ENCODE measurements at places on chromosomes 1 and 21.

DNA sequence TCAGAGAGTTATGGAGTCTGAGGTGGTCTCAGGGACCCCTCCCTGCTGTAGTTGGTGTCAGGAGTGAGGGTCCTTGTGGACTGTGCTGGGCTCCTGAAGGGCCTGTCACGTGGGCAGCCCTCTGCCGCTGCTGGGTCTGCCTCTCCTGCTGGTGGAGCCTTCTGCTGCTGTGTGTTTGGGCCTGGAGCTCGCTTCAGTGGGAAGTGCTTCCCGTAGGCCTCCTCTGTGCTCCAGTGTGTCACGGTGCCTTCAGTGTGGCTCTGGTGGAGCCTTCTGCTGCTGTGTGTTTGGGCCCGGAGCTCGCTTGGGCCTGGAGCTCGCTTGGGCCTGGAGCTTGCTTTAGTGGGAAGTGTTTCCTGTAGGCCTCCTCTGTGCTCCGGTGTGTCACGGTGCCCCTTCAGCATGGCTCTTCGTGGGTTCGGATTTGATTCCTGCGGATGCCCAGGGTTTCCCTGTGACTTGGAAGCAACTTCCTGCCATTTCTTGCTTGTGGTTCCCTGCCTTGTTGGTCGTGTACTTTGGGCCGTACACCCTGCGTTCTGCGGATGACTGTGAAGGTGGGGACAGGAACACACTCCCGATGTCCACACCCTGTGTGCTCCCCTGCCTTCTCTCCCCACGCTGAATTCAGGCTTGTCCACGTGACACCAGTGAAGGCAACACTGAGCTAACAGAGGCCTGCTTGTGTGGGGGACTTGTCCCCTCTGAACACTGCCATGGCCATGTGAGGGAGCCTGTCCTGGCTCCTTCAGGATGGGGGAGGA lies 19.5 kb downstream of the C1orf174 start:
- DNase-seq = no peak

GRCh38 chr1:186463926-186464325 lies 3.0 kb upstream of the PDC start:
- no peak for DNase-seq

- no peak for DNase-seq
Measured at GRCh38 chr1:173353350-173353749, 123.8 kb upstream of the PRDX6 start.

DNA sequence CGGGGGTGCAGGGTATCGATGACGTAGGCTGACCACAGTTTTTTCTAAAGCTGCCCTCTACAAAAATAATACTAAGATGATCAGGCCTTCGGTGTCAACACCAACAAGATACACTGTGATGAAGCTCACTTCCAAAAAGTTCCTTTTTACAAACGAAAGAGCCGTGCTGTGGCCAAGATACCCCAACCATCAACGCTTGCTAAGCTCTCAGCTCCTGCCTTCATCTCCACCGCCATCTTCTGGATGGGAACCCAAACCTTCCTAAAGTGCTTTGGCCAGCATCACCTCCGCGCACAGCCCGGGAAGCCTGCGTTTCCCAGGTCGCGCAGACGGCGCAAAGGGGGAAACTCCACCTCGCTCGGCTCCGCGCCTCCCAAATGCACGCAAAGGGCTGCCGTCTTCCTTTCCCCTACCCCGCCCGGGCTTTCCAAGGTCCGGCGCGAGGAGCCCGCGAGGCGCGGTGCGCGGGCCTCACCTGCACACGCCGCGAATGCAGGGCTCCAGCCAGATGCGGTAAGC lies 541 bp downstream of the USP48 start:
- DNase-seq = peak; percentile 54

DNA sequence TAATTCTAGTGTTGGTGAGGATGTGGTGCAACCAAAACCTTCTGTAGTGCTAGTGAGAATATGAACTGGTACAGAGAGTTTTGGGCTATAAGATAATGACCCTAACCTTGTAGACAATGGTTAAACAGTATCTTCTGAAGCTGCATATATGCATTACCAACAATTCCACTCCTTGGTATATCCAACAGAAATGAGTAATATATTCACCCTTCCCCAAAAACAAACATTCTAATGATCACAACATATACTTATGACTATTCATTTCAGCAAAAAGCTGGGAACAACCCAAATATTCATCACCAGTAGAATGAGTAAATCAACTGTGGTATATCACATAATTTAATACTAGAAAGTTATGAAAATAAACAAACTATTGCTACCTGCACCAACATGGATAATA lies 39.6 kb upstream of the DPYD start:
- no peak for DNase-seq

All from SJSA1 (cell line).